ENCODE measurements at places on chromosomes 7 and 10.

DNA sequence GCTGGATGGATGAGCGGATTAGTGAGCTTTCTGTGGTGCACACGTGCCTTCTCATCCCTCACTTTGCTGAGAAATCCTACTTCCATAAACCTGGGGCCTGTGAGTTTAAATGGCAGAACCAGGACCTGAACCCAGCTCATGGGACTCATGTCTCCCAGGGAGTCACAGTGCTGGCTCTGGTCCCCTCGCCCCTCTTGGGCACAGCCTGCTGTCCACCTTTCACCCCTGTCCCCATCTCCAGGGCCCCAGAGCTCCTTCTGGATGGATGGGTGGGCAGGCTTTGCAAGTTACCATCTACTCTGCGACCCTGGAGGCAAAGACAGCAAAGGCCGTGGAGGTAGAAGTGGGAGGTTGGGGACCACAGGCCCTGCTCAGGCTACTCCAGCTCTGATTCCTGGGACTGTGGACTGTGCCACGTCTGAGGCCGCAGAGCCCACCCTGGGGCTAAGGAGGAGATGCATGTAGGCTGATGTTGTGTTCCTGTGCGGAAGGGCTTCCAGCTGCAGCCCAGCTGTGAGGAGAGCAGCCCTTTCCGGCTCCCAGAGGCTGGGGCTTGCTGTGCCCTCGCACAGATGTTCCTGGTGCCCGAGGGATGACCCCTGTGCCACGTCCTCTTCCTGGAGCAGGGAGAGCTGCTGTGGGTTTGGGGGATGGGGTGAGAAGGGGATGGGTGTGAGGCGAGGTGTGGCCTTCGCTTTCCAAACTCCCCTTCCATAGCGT lies 40.3 kb downstream of the PRF1 start:
- no peak for DNase-seq

GRCh38 chr7:158706273-158706704 lies 1.7 kb upstream of the NCAPG2 start:
- peak; percentile 21 for DNase-seq

DNA sequence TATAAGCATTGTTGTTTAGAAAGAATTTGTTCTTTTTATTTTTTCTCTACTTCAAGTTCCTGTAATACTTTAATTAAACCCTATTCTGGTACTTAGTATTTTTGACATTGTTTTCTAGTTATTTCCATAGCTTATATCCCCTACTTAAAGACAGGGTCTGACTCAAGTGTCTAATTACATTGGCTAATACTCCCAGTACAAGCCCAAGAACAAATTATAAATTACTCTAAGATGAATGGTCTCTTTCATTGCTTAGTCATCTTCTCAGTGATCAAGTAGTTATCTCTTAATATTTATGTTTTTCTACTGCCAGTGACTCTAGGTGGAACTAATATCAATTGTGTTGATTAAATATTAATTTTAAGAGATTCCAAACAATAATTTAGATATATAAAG lies 21.6 kb downstream of the AHR start:
- no peak for DNase-seq

GRCh38 chr10:17210361-17210760 lies 8.9 kb upstream of the TRDMT1 start:
- no peak for DNase-seq

DNA sequence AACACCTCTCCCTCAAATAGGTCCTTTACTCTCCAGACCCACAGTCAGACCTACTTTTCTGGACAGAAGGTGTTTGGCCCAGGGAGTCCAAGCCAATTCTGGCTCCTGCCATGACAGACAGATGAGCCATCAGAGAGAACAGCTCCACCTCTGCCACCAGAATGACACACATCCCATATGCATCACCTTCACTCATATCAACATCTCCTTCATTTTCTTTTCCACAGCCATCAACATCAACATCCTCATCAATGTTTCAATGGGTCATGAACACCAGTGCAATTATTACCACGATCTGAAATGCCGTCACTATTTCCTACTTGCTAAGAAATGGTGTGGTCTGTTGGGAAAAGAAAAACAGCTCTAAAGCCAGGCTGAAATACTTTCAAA lies 67.9 kb downstream of the CCDC71L start:
- DNase-seq, result no peak

DNA sequence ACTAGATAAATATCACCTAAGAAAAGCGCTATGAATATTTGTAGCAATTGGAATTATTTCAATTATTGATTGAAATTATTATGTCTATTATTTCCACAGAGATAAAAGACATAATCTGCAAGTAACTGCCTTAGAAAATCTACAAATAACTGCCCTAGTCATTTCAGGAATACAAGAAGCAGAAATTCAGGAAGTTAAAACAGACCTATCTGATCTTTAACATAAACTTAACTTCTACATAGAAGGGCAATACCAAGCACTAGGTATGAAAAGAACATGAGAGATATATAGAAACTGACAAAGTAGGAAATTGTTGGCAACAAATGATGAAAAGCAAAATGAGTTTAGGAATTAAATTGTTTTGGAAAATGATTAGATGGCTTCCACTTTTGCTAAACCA lies 31.8 kb upstream of the AKR1B10 start:
- no peak for DNase-seq

GRCh38 chr10:130961506-130962239 lies 349.8 kb downstream of the TCERG1L start:
- no peak for DNase-seq

GRCh38 chr10:42960991-42961795 lies 115.7 kb upstream of the RET start:
- no peak for DNase-seq

DNA sequence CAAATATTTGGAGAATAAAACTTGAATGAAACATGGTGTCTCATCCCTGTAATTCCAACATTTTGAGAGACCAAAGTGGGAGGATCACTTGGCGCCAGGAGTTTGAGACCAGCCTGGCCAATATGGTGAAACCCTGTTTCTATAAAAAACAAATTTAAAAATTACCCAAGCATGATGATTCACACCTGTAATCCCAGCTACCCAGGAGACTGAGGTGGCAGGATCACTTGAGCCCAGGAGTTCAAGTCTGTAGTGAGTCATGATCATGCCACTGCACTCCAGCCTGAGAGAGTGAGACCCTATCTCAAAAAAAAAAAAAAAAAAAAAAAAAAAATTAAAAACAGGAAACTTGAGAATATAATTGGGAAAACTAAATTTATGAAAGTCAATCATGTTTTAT lies 481.1 kb downstream of the SEMA3D start:
- no peak for DNase-seq

GRCh38 chr7:83861-84632 lies 108.3 kb upstream of the FAM20C start:
- DNase-seq, result no peak

DNA sequence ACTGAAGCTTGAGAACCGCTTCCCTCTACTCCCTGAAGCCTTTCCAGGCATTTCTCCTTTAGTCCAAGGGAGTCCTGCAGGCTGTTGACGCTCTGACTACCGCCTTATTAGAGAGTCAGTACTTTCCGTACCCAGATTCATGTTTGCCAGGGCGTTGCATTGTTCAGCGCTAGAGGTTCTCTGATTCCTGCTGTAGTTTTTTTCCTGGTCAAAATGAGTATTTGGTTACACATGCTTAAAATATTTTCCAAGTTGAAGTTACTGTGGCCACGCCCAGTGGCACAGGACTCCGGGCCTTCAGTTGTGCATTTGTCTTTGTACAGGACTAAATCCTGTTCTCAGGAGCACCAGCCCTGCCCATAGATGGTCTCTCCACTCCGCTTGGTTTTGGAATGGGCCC lies 7.9 kb downstream of the MTURN start:
- no peak for DNase-seq
